Pons (tissue), 1 donor: ENCODE measurements at places on chromosomes 3 and 15.

- peak; percentile 56 for DNase-seq
Observed at GRCh38 chr3:38655708-38656300, 6.3 kb upstream of the SCN5A start.

DNA sequence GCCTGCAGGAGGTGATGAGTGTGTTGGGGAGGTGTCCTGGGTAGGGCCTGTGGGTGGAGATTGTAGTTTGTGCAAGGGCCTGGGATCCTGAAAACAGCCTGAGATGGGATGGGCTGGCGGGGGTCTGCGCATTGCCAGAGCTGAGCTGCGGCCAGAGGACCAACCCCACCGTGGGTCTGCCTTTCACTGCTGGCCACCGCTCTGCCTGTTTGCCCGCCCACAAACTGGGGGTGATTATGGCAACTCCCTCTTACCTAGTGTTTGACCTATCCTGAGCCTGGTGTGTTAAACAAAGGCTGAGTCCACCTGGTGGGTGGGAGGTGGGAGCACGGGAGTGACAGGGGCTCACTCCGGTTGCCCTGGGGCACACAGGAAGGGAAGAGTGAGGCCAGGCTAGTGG is 9.8 kb downstream of the ABTB1 start:
- DNase-seq = no peak

- DNase-seq = no peak
Observed at GRCh38 chr15:25094519-25094918, 139.7 kb downstream of the SNRPN start.

DNA sequence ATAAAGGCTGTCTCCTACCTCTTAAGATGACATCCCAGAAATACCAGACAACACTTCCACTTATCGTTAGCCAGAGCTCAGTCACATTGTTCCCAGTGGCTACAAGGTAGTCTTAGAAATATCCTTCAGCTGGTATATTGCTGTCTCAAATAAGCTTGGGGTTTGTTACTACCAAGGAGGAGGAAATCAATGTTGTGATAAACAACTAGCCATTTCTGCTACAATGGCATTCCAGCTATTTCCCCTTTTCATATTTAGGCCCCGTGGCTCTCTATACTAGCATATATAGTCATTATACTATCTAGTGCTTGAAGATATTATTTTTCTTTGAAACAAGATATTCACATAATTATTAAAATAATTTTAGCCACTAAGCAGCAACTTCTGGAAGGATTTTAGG is 56.5 kb downstream of the VPS8 start:
- DNase-seq = no peak

GRCh38 chr15:43880406-43881194 is 53.8 kb downstream of the WDR76 start:
- DNase-seq = no peak

- no peak for DNase-seq
Observed at GRCh38 chr3:150306083-150306482, 102.0 kb upstream of the TSC22D2 start.

GRCh38 chr3:82927309-82928253 is 1166.1 kb upstream of the GBE1 start:
- DNase-seq = no peak

- peak; percentile 31 for DNase-seq
Observed at GRCh38 chr3:156300929-156301840, 180.8 kb downstream of the KCNAB1 start.

GRCh38 chr3:142117056-142117851 is 32.1 kb downstream of the TFDP2 start:
- no peak for DNase-seq

DNA sequence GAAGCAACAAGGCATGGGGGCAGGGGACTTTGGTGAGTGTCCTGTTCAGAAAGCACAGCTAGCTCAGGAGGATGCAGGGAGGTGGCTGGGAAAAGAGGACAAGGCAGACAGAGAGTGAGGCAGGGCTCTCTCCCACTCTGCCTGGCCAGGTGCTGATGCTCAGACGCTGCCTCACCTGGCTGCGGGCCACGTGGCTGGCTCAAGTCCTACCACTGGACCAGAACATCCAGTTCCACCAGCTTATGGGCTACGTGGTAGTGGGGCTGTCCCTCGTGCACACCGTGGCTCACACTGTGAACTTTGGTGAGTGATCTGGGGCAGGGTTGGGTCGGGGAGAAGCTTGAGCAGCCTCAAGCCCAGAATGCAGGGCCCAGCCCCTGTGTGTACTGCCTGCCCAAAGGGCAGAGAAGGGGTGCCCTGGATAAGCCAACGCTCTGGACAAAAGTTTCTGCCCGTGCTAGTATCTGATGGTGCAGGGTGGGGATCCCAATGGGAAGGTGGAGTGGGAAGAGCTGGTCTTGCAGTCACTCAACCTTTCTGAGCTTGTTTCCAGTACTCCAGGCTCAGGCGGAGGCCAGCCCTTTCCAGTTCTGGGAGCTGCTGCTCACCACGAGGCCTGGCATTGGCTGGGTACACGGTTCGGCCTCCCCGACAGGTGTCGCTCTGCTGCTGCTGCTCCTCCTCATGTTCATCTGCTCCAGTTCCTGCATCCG is 20.9 kb downstream of the NOX5 start:
- no peak for DNase-seq

GRCh38 chr3:133472889-133473288 is 73.0 kb downstream of the BFSP2 start:
- DNase-seq = no peak

DNA sequence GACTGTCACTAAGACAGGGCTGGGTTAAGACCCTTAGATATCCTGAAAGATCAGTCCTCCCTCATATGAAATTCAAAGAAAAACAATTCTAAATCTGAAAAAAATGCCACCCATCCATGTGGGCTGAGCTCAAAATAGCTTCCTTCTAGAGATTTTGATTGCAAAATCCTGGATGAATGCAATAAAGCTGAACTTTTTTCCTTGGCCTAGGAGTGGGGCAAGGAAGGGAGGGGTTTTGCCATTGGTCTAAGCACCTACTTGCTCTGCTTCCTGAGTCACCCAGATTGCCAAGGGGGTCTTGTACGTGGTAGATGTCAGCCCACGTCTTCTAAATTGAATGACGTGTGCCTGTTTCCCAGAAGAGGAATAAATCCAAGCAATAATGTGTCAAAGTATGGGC is 15.3 kb upstream of the SMAD3 start:
- DNase-seq = no peak

GRCh38 chr3:184344579-184345316 is 7.3 kb downstream of the FAM131A start:
- no peak for DNase-seq

- DNase-seq = no peak
Observed at GRCh38 chr3:99716463-99716995, 78.1 kb downstream of the COL8A1 start.

- no peak for DNase-seq
Observed at GRCh38 chr3:111858642-111859041, 423 bp upstream of the PHLDB2 start.

- no peak for DNase-seq
Observed at GRCh38 chr15:95394186-95395067, 936.1 kb upstream of the NR2F2 start.

DNA sequence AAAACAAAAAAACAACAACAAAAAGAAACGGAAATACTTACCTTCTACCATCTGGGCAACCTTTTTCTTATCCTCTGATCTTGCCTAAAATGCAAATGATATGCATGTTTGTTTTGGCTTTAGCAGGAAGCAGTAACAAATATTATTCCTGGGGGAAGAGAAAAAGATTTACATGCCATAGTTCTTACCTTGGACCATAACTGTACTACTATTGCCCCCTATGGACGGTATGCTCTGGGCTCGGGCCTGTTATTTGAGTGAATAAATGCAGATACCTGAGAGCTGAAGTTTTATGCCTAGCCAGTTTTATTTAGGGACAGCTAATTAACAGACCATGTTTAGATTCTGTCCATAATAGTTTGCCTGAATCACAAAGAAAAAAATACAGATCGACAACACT is 12.6 kb upstream of the STARD5 start:
- DNase-seq = peak; percentile 31

GRCh38 chr3:141680620-141681389 is 57.3 kb upstream of the RNF7 start:
- DNase-seq = no peak

DNA sequence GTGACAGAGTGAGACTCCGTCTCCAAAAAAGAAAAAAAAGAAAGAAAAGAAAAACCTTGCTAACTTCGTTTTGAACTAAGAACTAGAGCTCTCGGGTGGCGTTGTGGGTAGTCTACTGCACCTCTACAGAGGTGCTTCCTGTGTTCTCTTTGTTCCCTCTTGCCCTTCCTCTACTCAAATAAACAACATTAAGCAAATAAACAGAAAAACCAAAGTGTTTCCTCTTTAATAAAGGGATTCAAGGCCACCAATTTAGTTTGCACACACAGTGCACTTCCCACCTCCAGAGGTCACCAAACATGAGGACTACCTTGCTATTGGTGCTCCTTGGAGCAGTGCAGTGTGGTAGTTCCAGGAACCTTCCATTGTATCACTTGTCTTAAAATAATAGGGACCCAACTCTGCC is 354.2 kb upstream of the TBL1XR1 start:
- DNase-seq = no peak

- DNase-seq = no peak
Observed at GRCh38 chr3:132595014-132595413, 2.1 kb upstream of the ACKR4 start.

DNA sequence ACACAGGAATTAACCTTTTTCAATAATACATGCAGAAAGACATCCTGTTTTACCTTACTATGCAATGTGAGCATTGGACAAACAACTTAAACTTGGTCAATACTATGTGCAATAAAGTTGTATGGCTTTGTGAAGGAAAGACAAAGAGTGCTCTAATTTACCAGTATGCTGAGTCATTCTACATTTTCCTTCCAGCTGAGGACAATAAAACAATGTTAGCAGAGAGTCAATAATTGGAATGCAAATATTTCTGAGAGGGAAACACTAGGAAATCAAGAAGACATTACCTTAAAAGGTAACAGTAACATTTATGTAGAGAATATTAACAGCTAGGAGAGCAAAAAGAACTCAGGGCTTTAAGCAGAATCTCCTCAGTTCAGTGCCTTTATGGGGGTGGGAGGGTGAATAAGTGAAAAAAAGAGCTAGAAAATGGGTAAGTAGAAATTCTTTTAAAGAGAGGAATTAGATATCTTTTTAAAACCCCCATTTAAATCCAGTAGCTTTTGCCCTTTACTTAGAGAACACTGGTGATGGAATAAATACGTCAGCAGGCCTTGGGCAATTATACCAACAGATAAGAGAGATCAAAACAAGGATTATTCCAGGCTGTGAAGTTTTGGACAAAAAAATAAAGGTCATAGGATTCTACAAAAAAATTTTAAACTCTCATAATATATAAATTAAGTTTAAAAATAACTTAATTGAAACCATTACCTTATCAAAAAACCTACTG is 11.6 kb upstream of the HGD start:
- DNase-seq = peak; percentile 77

GRCh38 chr3:11532931-11533391 is 110.8 kb downstream of the VGLL4 start:
- DNase-seq = no peak

DNA sequence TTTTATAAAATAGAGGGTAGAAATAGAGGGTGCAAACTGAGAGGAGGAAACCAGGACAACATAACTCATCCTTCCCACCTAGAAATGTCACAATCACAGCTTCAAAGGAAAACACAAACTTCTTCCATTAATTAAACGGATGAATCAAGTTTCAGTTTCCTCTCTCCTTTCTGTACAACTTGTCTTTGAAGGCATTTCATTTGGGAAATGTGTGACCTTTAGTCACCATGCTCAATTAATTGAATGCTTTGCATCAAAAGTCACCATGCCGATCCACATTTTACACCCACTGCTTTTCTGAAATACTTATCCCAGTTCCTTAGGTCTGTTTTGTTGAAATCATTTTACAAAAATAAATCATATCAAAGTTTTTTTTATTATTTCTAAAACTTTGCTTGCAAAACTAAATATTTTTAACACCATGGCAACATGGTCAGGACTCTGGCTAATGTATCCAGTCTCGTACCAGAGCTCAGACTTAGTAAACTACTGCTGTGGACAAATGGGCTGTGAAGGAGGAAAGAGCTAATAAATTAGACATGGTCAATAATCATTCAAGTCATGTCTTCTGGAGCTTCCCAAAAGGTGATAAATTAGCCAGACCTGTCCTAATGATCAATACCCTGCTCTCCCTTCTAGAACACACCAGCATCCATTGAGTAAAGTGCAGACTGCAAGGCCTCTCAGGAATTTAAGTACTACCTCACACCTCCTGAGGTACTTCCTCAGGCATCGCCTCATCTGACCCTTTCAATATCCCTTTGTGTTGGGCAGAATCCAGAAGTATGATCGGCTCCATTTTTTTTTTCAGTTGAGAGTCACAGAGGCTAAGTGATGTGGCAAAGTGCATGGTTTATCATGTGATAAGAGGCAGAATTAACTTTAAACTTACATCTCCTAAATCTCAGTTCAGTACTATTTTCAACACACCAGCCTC is 161.3 kb downstream of the GREM1 start:
- DNase-seq = no peak

DNA sequence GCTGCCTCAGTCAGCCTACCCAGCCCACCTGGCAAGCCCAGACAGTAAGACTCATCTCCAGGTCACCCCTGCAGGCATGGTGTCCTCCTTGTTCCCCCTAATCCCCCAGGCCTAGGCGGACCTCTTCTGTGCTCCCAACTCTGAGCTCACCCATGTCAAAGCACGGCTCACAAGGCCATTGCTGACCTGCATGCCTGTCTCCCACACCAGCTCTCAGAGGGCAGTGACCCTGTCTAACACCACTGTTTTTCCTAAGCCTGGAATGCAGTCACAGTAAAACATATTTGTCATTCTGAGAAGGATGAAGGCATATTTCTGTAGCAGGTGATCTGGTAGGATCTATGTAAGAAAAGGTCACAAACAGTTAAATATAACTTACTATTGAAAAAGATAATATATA is 110.3 kb upstream of the HACD2 start:
- no peak for DNase-seq

DNA sequence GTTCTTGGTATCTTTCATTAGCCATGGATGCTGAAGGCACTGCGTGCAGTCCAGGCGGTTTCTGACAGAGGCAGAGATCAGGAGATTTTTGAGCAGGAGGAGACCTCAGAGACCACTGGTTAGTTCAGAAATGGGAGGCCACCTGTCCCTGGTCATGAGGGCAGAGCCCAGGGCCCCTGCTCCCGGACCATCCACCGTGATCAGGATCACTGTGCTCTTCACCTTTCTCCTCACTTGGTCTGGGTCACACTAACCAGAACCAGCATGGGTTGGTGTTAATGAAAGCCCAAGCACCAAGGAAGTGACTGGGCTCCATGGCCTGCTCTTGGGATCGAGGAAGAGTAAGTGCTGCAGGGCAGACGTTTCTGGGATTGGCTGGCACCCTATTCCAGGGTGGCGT is 42.0 kb upstream of the HACD2 start:
- DNase-seq = no peak

DNA sequence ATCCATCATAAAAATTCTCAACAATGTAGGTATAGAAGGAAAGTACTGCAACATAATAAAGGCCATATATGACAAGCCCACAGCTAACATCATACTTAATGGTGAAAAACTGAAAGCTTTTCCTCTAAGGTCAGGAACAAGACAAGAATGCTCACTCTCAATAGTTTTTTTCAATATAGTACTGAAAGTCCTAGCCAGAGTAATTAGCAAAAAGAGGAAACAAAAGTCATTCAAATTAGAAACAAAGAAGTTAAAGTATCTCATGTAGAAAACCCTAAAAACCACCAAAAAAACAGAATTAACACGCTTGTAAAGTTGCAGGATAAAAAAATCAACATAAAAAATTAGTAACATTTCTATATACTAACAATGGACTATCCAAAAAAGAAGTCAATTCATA is 61.8 kb downstream of the MYH15 start:
- no peak for DNase-seq
